ENCODE measurements at places on chromosomes 5 and 9.

GRCh38 chr9:133351908-133352634 is 4.1 kb downstream of the RPL7A start:
- DNase-seq, result no peak

DNA sequence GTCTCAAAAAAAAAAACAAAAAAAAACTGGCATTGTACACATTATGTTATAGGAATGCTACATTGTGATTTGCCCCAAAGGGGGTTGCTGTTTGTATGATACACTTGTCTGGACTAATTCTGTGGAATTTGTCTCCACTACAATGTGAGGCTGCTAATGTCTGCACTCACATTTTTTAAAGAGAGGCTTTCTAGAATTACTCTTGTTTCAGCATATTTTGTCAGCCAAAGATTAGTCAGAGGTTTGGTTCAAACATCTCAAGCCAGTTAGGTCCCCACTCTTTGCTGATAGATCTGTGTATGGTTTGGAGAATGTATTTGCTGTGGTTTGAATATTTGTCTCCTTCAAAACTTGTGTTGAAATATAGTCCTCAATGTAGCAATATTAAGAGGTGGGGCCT is 59.3 kb upstream of the ZNF169 start:
- no peak for DNase-seq

DNA sequence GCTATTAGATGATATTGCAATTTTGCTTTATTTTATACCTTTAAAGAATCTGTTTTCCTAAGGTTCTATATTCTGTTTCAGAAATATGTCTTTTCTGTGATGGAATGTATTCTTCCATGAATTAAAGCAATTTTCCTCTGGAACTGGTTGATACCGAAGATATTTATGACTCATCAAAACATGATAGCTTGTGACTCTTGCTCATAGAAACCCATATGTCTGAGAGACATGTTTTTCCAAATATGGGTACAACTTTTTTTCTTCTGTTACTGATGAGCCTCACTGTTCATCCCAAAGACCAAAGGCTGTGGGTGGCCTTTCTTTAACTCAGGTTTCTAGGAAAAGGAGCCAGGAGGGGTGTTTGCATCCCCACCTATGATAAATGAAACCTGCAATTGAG is 126.1 kb upstream of the PAPPA start:
- DNase-seq, result no peak

- DNase-seq, result no peak
Measured at GRCh38 chr9:61673247-61673646, 483.4 kb downstream of the SPATA31A7 start.

DNA sequence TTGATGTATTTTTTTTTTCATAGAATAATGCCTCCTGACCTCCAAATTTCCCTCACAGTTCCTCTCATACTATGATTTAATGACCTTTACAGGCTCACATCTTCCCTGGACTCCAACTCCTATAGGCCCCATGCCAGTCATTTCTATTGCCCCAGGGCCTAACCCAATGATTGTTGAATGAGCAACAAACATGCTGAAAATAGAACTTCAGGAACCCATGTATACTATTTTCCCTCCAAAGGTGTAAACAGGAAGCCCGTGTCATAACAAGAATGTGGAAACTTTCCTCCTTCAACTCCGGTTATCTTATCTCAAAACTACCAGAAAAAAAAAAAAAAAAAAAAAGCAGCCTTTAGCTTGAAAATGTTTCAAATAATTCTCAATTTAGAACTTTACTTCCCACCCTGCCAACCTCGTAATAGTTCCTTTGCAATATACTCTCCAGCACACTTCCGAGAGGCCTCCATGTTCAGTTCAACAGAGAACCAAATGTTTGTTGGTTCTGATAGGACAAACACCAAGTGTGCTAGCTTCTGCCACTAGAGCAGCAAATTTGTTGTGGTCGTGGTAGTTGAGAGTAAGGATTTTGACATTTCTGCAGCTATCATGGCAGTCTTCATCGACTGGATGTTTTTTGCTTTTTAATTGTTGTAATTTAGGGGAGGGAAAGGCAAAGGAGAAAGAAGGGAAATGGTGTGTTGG is 25.8 kb downstream of the TRPM6 start:
- no peak for DNase-seq

DNA sequence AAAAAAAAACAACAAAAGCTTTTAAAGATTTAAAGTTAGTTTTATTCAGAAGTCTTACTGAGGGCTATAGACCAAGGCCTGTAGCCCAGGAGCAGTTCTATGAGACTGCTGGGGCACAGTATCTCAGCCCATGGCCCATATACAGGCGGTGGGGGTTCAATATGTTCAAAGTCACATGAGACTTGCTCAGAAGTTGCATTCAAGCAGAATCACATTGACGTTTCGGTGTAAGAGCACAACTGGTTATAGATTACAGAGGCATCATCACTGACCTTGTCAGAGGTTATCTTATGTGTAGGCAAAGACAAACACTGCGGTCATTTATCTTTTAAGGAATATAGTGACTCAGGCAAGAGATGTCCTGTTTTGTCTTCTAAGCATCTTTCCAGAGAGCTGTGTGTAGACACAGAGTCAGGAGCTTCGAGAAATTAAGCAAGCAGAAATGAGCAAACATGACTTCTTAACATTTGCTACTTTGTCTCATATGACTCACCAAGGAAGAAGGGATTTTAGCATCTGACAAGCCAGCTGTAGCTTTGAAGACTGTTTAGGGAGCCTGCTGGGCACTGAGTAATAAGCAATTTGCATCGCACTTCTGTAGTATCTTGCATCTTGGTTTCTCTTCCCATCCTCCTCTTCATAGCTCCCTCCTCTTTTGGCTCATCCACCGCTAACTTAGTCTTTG is 12.9 kb upstream of the F2RL1 start:
- DNase-seq, result peak; percentile 6

DNA sequence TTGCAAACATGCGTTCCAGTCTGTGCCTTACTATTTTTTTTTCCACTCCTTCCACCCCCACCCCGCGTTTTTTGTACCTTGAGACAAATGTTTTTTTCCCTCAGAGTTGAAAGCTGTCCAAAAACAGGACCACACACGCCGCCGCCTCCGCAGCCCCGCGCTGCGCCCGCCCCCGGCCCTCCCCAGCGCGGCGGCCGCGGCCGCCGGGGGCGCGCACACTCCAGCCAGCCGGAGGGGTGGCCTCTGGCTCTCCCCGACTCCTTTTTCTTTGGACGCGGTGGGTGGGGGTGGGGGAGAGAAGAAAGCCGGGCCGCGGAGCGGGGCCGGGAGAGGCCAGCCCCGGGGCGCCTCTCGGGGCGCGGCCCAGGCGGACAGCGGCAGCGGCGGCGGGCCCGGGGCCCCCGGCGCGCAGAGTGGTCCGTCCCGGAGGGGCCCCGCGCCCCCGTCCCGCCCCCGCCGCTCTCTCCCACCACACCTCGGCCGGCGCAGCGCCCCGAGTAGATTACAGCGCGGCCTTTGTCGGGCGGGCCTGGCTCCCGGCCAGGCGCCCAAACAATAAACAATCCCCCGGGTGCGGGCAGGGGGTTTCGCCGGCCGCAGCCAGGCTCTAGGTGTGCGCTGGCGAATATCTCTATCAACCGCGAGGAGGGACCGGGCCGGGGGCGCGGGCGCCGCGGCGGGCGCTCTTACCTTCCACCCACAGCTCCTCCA is 10.9 kb downstream of the PTCH1 start:
- DNase-seq, result peak; percentile 70

DNA sequence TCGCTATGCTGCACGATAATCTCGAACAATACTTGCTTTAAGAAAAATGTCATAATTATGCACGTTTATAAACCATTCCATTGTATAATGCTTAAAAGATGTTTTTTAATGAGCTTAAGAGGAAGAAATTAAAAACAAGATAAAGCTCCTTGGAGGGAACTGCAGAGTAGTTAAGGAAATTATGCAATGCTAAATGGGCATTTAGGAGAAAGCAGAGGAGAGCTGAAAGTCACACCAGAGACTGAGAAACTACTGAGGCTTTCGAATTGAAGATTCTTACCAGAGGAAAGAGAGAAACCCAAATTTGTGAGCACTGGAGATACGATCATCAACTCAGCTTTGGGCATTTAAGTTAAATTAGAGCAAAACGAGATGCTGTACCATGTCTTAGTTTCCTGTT is 119.4 kb downstream of the CDH10 start:
- no peak for DNase-seq

DNA sequence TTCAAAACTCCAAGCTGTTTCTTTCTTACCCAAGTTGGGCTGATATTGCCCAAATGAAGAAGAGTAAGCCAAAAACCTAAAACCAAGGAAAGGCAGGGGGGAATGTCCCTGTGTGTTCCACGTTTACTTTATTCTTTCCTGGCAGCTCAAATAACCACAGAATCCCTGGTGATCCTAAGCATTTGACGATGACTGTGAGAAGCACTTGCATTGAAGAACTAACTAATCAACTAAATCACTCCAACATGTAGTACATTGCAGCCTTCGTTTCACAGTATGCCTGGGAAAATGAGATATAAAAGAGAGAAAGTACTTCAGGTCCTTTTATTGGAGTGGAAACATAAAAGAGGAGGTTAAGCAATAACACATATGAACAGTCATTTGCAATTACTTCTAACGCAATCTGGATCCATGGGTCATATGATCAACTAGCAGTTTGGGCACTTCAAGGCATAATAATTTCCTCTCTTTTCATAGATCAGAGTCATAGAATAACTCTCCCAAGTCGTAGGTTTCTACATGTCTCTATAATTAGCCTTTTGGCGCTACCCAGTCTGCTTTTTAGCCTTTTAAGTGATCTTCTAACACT is 338.4 kb downstream of the TMEM167A start:
- no peak for DNase-seq

GRCh38 chr5:147400881-147401280 is 109.0 kb downstream of the DPYSL3 start:
- no peak for DNase-seq

- no peak for DNase-seq
Measured at GRCh38 chr9:19624519-19624918, 164.3 kb downstream of the SLC24A2 start.

GRCh38 chr9:126986506-126986951 is 71.9 kb downstream of the RALGPS1 start:
- no peak for DNase-seq

DNA sequence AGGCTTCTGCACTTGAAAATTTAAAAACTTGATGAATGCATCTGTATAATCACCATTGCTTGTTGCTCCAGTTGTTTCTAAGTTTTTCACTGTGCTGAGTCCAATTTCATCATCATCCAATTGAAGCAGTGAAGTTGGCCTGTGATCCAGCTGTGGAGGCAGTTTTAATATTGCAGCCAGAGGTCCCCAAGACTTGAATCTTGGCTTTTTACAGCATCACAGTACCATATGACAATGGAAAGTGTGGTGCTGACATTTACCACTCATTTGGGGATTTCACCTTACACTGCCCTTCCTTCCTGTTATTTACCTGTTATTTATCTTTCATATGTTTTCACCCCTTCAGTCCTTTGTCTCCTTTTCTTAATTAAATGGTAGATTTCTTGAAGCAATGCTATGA is 76.2 kb upstream of the SPIN1 start:
- no peak for DNase-seq

- DNase-seq, result no peak
Measured at GRCh38 chr9:132994410-132995120, 16.1 kb downstream of the GFI1B start.

- peak; percentile 53 for DNase-seq
Measured at GRCh38 chr5:132961887-132962286, 1.5 kb downstream of the AFF4 start.

GRCh38 chr5:171272996-171273970 is 35.8 kb upstream of the TLX3 start:
- DNase-seq, result no peak

- no peak for DNase-seq
Measured at GRCh38 chr5:127343866-127344265, 53.3 kb downstream of the MEGF10 start.

DNA sequence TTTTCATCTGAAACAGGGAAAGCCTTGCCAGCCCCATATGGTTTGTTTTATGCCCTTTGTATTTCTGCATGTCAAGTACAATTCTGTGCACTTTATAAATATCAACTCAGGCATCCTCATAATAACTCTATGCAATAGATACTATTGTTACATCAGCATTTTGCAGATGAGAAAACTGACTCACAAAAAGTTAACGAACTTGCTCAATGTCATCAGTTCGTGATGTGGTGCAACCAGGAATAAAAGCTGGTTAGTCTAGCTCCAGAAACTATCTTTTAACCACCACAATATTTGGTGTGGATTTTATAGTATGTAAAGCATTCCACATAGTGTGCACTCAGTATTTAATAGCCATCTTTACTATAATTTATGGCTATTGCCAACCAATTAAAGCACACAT is 134.9 kb downstream of the MRPS30 start:
- no peak for DNase-seq

- DNase-seq, result no peak
Measured at GRCh38 chr9:69427286-69427685, 102.3 kb downstream of the ENTREP1 start.

GRCh38 chr5:100898504-100899346 is 4.4 kb downstream of the ST8SIA4 start:
- no peak for DNase-seq

DNA sequence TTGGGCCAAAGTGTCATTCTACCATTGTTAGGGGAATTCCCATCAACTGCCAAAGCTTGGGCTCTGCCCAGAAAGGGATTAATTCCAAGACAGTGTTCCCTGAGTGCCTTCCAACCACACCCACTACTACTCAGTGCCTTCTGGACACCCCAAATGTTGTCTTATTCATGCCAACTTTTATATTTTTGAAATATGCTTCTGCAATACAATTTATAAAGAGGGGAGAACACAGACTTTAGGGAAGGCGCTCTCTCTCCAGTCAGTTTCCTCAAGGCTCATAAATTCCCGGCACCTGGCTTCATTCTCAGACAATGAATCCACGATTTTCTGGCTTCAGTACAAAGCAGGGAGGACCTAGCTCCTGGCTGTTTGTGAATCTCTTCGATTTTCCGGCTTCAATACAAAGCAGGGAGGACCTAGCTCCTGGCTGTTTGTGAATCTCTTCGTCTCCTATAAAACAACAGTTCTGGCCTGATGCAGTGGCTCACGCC is 120.1 kb upstream of the MYO10 start:
- DNase-seq, result peak; percentile 98

- DNase-seq, result no peak
Measured at GRCh38 chr9:126615791-126616447, 2.2 kb downstream of the LMX1B start.

GRCh38 chr5:95873351-95873750 is 50.8 kb upstream of the GLRX start:
- DNase-seq, result no peak

DNA sequence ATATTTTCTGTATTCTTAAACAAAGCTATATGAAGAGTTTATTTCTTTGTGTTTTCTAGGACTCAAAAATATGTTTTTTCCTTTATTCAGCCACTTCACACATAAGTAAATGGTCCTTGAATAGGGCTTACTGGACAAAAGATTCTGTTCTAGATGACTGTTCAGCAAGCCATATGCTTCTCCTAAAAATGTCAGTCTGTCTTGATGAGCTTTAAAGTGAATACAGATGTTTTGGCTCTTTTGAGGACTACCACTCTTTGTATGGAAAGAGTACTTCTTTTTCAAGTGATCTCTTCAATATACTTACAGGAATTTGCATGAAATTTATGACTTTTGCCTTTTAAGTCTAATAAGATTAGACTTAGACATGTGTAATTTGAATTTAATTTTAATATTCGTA is 8.4 kb downstream of the NDUFS4 start:
- no peak for DNase-seq

Measured in brain (organoid and tissue), 16 donors.